Stimulated activated CD4-positive, alpha-beta T cell treated with anti-CD3 and anti-CD28 coated beads, Interleukin-15, amount 100 ng/mL, for 48 hours (primary cell): ENCODE measurements at places on chromosomes 16 and 17.

GRCh38 chr16:2586241-2586640 is 48.4 kb downstream of the PDPK1 start:
- DNase-seq = no peak

GRCh38 chr16:57315416-57315815 is 30.9 kb upstream of the PLLP start:
- no peak for DNase-seq

DNA sequence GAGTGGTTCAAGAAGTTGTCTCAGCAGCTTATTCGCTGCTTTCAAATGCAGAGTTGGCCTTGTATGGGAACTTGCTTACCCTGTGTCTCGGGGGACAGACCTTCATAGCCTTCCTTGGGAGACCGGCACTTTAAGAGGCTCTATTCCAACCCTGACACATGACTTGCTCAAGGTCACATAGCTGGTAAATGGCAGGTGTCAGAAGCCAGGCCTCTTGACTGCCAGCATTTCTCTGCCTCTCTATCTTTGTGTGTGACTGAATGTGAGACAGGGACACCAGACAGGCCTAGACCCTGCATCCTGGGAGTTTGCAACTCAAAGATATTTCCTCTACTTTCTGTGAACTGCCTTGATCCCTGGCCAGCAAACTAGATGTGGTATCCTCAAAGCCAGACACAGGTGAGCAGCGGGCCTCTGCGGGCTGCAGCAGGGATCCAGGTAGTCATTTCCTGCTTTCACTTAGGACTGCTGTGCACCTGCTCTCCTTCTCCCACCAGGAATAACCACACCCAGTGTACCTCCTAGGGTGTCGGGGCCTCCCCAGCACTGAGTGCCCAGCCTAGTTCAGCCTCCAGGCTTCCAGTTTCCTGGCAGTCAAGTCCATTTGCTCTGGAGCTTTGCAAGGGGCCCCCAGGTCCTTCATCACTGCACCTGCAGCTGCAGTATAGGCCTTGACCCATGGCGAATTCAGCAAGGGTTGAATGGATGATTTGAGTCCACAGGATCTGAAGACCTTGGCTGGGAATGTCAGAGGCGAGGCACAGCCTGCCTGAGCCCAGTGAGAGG is 116.6 kb upstream of the TNRC6C start:
- DNase-seq = no peak

GRCh38 chr17:79836972-79837887 is 2.0 kb downstream of the CBX4 start:
- DNase-seq = no peak

DNA sequence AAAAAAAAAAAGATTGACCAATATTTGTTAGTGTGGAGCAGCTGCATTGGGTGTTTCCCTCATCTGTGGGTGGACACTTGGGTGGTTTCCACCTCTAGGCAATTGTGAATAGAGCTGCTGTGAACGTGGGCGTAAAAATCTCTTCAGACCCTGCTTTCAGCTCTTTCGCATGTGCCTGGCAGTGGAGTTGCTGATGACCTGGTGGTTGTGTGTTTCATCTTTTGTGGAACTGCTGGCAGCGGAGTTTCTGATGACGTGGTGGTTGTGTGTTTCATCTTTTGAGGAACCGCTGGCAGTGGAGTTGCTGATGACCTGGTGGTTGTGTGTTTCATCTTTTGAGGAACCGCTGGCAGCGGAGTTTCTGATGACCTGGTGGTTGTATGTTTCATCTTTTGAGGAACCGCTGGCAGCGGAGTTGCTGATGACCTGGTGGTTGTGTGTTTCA is 21.4 kb downstream of the ZC3H18 start:
- peak; percentile 38 for DNase-seq

GRCh38 chr17:14359163-14360020 is 58.5 kb downstream of the HS3ST3B1 start:
- peak; percentile 31 for DNase-seq

DNA sequence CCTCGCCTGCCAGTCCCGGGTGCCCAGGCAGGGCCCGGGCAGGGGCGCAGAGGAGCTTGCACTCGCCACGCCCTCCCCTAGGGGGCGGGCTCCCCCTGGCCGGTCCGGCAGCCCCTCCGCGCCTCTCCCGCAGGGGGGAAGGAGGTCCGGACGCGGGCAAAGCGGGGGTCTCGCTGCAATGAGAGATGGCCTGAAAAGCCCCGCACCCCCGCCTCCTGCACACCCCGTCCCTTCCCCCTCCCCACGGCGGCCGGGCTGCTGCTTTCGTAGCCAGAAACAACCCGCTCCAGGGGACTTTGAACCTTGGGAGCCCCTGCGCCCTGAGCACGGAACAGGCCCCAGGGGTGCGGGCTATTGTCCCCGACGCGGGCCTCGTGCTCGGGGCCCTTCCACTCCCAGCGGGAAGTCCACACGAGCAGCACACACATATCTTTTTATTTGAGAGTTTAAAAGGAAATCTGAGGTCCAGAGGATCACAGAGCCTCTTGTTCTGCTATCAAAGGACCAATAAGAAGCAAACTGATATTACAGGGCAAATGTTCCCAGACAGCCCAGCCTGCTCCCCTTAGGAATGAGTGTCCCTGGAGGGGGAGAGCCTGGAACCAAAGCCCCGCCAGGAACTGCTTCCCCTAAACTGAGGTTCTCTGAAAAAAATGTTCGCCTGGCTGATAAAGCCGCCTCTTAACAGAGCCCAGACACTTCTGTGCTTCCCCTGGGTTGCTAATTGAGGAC is 5.8 kb upstream of the CBX4 start:
- DNase-seq = no peak

DNA sequence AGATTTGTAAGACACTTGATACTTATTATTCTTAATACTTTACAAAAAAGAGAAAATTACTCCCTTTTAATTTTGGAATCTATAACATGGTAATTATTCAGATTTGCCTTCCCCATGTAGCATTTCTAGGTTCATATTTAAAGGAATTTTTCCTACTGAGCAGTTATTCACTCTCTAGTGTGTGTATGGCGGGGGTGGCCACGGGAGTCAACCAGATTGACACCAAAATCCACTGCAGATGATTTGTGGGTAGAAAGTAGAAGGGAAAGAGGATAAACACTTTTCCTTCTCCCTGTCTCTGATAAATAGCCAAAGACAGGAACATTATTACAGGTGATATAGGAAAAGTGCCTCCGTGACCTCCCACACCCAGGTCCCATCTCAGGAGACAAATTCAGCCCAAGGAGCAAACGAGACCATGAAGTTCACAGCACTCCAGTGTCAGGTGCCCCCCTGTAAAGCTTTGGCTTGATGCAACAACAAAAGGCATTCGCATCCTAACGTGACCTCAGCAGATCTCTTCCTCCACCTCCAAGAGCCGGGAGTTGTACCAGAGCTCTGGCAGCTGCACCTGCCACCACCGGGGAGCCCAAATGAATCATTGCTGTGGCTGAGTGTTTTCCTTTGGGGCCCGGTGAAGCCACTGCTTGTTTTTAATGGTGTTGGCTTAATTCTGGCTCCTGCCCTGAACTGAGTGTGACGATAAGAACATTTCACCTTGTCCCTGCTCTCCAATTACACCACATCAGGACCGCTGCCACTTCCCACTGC is 92.7 kb upstream of the NOL11 start:
- DNase-seq = no peak

- DNase-seq = no peak
Measured at GRCh38 chr16:11162586-11163268, 93.3 kb downstream of the SOCS1 start.

GRCh38 chr17:16971458-16972338 is at the start of gene TNFRSF13B:
TSS of gene TNFRSF13B (minus strand) at chr17:16972118. CDS start at chr17:16972075, 43 bp downstream.
- no peak for DNase-seq

DNA sequence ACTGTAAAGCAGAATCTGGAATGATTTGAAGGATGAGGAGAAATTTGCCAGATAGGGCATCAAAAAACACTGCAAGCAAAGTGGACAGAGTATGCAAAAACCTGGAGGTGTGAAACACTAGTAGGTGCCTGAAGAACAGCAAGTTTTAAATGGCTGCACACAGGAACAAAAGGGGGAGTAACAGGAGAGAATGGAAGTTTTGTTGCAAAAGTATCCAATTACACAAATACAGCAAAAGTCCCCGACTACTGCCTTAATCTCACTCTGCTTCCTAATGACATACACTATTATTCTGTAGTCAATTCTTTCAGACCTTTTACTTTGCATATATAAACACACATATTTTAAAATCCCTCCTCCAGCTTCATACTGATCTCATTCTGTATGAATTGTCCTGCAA is 1.5 kb downstream of the HEATR6 start:
- no peak for DNase-seq

- DNase-seq = no peak
Measured at GRCh38 chr16:88842308-88842756, 14.4 kb downstream of the GALNS start.

DNA sequence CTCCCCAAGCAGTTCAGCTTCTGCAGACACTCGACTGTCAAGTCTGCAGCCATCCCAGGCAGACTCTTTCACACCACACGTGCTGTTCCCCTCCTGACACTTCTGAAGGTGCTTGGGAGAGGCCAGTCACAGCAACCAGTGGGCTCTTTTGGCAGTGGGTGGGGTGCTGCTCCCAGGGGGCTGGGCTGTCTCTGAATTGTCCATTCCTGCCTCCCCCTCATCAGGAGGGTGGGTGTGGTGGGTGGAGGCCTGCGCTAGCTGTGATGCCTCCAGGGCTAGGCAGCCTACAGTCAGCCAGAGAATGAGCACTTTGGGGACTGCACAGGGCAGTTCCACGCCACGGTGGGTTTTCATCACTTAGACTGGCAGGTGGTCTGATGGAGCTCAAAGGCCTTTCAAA is 10.3 kb downstream of the STARD3 start:
- DNase-seq = no peak

DNA sequence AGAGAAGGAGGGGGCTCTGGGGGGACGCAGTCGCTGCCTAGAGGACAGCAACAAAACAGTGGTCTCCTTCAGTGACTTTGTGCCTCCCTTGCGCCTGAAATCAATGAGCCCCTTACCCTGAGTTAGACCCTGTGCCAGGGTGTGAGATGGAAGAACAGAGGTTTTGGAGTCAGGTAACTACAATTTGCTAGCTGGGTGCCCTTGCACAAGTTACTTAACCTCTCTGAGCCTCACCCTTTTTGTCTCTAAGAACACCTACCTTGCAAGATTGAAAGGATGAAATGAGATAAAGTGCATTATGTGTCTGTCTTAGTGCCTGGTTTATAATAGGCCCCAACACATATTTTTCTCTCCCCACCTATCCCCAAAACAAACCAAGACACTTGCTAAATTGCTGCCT is 9.9 kb downstream of the RND2 start:
- no peak for DNase-seq

- no peak for DNase-seq
Measured at GRCh38 chr17:49577650-49577934, 1.9 kb downstream of the NXPH3 start.

- no peak for DNase-seq
Measured at GRCh38 chr17:69764146-69764545, 310.9 kb upstream of the KCNJ16 start.

GRCh38 chr16:4723071-4723767 is 10.9 kb downstream of the ANKS3 start:
- no peak for DNase-seq

DNA sequence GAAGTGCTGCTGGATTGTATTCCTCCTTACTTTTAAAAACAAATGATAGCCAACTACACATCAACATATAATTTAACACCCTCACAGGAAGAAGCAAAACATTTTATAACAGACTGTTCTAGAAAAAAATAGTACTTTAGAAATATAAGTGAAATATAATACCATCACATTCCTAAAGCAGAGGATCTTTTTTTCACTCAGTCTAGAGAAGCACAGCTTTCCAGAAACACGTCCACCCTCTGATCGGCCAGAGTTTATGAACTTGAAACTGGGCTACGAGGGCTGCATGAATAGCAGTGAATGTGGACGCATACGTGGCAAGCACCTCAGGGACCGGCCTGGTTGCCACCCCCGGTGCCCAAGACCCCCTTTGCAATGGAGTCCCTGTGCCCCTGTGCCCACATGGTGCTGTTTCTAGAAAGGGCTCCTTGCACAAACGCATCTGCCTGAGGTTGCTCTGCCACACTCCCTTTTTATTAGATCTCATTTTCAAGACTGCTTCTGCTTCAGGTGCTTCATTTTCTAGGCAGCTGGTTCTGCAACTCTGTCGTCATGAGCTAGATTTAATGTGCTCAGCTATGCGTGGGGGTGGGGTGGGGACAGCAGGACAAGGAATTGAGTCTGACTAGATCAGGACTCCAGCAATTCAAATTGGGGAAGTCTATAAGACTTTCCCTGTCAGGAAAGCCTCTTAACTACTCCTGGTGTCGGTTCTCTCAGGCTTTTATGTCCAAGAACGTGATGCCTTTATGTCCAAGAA is 29.1 kb upstream of the ERN1 start:
- no peak for DNase-seq

GRCh38 chr17:79171188-79171587 is 96.6 kb downstream of the ENGASE start:
- no peak for DNase-seq

- no peak for DNase-seq
Measured at GRCh38 chr16:19884611-19885450, at the start of gene GPRC5B. TSS of gene GPRC5B (minus strand) at chr16:19884848. CDS start at chr16:19872845, 12,003 bp downstream.

DNA sequence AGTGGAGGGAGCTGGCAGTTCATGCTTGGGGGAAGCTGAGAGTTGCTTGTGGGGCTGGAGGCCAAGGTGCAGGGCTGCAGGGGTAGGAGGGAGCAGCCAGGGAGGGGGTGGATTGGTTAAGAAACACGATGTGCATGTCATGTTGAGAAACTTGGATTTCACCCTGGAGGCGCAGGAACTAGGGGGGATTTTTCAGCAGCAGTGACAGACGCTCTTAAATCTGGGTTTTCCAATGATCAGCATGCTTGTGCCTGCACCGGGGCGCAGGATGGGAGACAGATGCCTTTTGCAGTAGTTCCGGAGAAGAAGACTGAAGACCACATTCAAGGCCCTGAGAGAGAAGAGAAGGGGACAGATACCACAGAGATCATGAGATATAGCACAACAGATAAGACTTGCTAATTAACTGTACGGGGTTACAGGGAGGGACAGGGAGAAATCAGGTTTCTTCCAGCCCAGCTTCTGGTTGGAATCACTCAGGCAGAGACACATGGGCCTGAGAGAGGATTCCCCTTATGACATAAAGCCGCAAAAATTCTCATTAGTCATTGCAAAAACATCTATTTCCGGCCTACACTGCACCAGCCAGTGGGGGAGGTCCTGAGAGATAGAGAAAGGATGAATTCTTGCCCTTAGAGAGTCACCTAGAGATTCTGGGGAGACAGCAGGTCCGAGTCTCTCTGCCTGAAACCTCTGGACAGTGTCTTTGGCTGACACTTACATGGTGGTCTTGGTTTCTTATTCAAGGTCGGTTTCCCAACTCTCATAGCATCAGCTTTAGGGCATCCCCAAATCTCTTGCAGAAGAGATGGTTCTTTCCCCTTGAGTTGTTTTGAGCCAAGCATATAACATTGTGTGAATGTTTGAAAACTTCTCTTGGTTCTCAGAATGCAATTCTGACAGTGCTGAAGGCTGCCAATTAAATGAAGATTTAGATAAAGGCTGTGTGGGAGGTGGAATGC is 27.1 kb downstream of the CDH13 start:
- DNase-seq = peak; percentile 10
